PC-9 (cell line): ENCODE measurements at places on chromosomes 4 and X. TPM values are rescaled to one million over a fixed set of nuclear protein-coding genes. Genes with fewer than 3 reads are reported as not detected.

Gene CDKL2
- 0.38 and 0.46 TPM in 2 replicates for total RNA-seq

Gene GLRA3
- total RNA-seq = 0.39 TPM in 1 of 2 replicates, not detected in the other

GRCh38 chr4:82276332-82276640, 97.5 kb downstream of the HNRNPD start:
- DNase-seq = no peak

DNA sequence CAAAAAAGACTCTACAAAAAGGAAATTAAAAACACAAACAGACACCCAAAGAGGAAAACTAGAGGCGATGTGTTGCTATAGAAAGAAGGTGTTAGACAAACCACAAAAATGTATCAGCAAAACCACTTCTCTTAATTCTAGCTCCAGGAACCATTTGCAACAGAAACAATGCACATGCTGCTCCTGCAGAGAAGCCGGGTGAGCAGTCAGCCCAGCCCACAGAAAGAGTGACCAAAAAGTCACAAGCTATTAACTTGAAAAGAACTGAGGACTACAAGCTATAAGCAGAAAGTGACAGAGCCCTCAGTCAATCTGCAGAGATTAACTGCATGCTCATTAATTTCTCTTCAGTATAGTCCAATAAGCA, 96.2 kb upstream of the KLHL13 start:
- no peak for DNase-seq

GRCh38 chr4:16278178-16278577, 51.9 kb upstream of the TAPT1 start:
- DNase-seq = no peak

DNA sequence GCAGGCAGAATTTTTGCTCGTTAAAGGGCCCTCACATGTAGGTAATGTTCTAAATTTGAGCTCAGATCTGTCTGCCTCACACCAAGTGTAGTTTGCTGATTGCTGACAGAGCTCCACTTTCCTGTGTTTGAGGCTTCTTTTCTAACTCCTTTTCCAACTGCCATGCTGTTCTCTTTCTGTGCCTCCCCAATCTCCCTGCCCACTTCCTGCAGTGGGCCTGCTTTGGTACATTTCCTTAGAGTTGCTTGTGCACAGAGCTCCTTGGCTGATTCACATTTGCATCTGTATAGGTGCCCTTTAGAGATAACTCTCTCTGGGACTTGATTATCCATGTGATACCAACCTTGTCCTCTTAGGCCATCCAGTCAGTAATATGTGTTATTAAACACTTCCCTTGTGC, 4.5 kb downstream of the MED28 start:
- no peak for DNase-seq
